ENCODE measurements at places on chromosomes 2 and 18.
A peak's percentile ranks its signal among the peaks of the same experiment; 100 is the strongest.

DNA sequence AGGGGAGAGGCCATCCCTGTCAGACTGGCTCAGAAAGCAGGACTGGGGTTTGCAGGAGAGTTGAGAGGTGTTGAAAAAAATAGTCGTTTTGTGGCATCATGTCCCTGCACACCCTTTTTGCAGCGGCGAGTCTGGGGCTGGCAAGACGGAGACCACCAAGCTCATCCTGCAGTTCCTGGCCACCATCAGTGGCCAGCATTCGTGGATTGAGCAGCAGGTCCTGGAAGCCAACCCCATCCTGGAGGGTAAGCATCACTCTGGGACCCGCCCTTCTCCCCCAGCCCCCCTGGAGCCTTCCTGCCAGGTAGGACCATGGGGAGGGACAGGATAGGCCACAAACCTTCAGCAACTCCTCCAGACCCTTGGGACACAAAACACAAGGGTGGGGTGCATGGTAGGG, 34.2 kb downstream of the MYO7B start:
- DNase-seq = no peak

GRCh38 chr18:51727780-51728179, 530.3 kb upstream of the MEX3C start:
- DNase-seq = no peak

GRCh38 chr2:46985512-46985911, 69.9 kb upstream of the MCFD2 start:
- no peak for DNase-seq

DNA sequence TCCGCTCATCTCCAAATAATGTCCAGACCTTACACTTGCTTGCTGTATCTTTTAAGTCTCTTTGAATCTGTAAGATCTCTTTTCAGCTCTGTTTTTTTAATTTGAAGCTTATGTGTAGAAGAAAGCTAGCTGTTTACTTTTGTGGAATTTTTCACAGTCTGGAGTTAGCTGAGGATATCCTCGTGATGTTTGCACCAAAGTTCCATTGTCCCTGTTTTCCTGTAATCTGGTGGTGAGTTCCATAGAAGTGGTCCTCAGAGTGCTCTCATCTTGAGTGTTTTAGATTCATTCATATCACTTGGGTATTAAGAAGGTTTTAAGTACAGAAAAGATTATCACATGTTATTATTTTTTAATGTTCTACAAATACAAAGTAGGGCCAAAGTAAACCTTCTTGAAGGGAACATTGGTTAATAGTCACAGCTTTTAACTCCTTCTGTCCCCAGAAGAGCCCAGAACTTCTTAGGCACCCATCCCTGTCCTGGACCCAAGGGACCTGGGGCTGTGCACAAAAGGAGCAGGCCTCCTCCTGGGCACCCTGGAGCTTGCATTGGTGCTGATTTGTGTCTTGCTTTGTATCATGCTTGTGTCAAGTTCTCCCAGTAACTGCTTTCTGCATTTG, 15.0 kb downstream of the MLPH start:
- DNase-seq = no peak

- DNase-seq = no peak
Measured at GRCh38 chr2:151771599-151772358, 37.5 kb upstream of the NEB start.

GRCh38 chr18:24491927-24492834, 31.7 kb downstream of the HRH4 start:
- no peak for DNase-seq

- no peak for DNase-seq
Measured at GRCh38 chr2:230269715-230270114, 44.2 kb downstream of the SP140 start.

DNA sequence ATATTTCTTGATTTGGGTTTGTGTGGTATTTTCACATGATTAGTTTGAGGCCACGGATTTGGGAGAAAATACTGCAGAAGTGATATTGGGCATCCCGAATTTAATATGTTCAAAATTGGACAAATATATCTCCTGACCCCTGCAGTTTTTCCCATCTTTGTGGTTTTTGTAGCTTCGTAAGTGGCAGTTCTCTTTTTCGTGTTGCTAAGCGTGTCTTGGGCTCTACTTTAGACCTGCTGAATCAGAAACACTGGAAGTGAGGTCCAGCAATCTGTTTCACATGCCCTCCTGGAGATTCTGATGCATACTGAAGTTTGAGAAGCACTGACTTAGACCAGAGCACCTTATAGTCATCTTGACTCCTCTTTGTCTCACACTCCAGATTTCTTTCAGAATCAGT, 98.3 kb downstream of the EPB41L5 start:
- no peak for DNase-seq

GRCh38 chr2:235860111-235860510, 308.1 kb downstream of the GBX2 start:
- no peak for DNase-seq

GRCh38 chr2:179669196-179669595, 192.2 kb downstream of the ZNF385B start:
- DNase-seq = no peak

- DNase-seq = no peak
Measured at GRCh38 chr2:125455110-125455509, 1200.8 kb upstream of the GYPC start.

- DNase-seq = no peak
Measured at GRCh38 chr2:25042321-25043240, 705 bp downstream of the EFR3B start.

DNA sequence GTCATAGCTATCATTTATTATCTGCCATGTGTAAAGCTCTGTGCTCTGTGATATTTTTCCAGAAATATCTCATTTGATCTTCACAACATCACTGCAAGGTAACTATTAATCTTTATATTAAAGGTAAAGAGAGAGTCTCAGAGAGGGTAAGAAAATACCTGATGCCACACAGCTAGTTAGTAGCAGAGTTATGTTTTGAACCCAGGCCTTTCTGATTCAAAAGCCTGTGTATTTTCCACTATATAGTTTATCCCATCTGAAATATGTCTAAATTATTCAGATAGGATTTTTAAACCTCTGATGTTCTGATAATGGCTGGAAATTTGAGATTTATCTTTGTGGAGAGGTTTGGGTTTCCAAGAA, 10.1 kb downstream of the INPP1 start:
- no peak for DNase-seq

GRCh38 chr2:128403814-128404708, 85.4 kb upstream of the HS6ST1 start:
- DNase-seq = no peak

- DNase-seq = peak; percentile 12
Measured at GRCh38 chr2:152874955-152875354, 156.5 kb downstream of the ARL6IP6 start.

DNA sequence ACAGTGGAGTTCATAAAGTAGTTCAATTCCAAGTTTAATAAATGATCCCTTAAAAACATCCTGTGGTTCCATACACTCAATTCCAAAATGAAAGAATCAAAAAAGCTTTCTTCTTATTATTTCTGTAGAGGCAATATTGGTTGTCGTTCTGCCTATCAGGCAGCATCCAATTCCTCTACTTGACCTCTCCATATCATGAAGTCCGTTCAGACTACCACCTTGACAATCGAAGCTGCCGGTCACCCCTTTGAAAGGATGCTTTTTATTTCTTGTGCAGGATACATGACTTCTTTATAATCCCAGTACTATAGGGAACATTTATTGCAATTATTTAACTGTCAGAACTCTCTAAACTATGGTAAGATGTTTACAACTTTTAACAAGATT, 3.3 kb upstream of the KCTD1 start:
- DNase-seq = no peak

- DNase-seq = peak; percentile 14
Measured at GRCh38 chr18:13461469-13461868, 242.9 kb downstream of the LDLRAD4 start.

DNA sequence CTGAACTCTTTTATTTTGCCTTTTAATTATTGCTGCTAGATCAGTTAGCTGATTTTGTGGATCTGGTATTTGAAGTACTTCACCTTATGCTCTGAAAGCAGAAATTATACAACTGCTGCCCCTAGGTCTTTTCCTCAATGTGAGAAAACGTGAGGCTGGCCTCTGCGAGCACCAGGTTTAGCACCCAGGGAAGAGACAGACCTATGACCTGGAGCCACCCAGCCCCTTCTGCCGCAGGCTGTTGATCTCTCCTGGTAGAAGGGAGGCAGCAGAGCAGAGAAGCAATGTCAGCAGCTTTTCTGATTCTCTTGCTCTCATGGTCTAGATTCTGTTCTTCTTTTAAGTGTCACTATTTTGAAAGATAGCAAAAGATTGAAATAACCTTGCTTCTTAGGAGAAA, 19.9 kb downstream of the TRAPPC12 start:
- DNase-seq = no peak

GRCh38 chr2:58794916-58795315, 553.8 kb upstream of the FANCL start:
- DNase-seq = no peak

DNA sequence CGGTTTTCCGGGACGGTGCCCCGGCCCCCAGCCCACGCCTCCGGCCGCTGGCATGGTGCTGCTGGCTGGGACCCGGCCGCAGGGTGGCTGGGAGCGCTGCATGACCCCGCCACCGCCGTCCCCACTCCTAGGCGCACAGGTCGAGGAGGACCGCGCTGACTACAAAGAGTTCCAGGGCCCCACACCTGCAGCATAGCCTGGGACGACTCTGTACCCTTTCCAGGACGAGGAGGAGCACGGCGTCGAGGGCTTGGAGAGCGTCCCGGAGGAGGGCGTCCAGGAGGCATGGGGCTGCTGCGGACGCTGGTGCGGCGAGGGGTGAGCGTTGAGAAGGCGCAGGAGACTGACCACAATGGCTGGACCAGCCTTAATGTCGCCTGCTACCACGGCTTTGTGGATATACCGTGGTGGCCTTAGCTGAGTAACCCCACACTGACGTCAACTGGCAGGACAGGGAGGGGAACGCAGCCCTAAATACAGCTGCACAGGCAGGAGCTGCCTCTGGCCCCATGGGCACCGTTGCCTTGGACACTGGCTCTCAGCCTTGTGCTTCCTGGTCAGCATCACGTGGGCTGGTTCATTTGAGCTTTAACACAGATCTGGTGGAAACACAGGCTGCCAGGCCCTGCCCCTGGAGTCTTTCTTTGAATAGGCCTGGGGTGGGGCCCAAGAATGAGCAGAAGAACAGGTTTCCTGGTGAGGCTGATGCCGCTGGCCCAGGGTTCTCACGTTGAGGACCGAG, 40.9 kb upstream of the TRIM43B start:
- DNase-seq = no peak

Data from RKO (cell line).